ENCODE measurements at places on chromosomes 7 and 10. TPM values are rescaled to one million over a fixed set of nuclear protein-coding genes. Genes with fewer than 3 reads are reported as not detected.
A peak's percentile ranks its signal among the peaks of the same experiment; 100 is the strongest.

DNA sequence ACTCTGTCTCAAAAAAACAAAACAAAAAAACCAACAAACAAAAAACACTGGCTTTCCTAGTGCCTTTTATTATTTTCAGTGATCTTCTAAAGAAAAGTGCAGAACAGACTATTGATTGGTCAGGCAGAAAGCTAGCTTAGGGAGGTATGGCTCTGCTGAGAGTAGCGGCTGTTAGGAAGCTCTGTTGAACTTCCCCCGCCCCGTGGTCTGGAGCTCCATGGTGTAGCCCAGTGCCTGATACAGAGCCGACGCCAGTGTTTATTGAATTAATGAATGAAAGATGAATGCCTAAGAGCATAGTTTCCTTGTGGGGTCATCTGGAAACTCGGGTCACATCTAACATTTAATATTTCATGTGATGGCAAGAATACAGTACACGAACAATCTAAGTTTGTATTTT, 90.5 kb upstream of the ARMC3 start:
- no peaks in the 10 kb centered on the region for H3K36me3 ChIP-seq
- H3K27me3 ChIP-seq = no peaks in the 10 kb centered on the region
- no peak overlapping the region for H3K27ac ChIP-seq
- H3K4me3 ChIP-seq = no peak overlapping the region

DNA sequence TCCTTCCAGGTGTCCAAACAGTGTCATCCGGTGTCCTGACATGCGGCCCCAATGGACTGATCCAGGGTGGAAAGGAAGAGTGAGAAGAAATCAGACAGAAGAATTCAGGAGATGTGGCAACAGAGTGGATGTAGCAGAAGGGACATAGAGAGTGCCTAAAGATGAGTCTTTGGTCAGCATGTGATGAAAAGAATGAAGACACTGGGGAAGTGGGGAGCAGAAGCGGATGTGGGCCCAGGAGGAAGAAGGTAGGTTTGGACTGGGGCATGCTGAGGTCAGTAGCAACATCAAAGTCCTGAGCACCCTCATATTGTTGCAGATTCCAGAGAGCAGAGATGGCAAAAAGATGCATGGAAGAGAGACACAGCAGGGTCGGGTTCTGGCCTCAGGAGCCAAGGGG, 71.8 kb upstream of the STEAP1B start:
- H3K36me3 ChIP-seq = no peaks in the 10 kb centered on the region
- peaks cover 23% of the 10 kb centered on the region for H3K4me1 ChIP-seq
- no peak for DNase-seq
- no peak overlapping the region for H3K27ac ChIP-seq
- no peak overlapping the region for H3K4me3 ChIP-seq

- H3K4me3 ChIP-seq = no peak overlapping the region
- DNase-seq = no peak
- no peaks in the 10 kb centered on the region for H3K36me3 ChIP-seq
- no peak overlapping the region for H3K27ac ChIP-seq
- no peaks in the 10 kb centered on the region for H3K4me1 ChIP-seq
Measured at GRCh38 chr7:1675036-1675671, 5.1 kb downstream of the ELFN1 start.

DNA sequence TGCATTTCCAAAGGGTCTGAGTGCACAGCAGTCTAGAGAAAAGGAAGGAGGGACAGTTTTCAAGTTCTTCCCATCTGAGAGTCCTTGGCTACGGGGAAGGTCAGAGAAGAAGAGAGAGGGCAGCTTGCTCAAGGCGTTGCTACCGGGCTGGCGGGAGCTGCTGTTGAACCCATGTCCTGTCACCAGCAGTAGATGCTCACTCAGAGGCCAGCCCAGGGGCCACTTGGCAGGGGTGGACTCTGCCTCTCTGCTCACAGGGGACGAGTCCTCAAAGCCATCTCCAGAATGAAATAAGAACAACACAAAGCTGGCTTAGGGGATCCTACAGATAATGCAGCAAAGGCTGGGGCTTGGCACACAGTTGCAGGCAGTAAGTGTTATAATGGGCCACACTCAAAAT, 231.5 kb downstream of the TNS3 start:
- H3K27me3 ChIP-seq = no peaks in the 10 kb centered on the region
- H3K27ac ChIP-seq = no peak overlapping the region
- peaks cover 14% of the 10 kb centered on the region for H3K4me1 ChIP-seq
- H3K36me3 ChIP-seq = no peaks in the 10 kb centered on the region

DNA sequence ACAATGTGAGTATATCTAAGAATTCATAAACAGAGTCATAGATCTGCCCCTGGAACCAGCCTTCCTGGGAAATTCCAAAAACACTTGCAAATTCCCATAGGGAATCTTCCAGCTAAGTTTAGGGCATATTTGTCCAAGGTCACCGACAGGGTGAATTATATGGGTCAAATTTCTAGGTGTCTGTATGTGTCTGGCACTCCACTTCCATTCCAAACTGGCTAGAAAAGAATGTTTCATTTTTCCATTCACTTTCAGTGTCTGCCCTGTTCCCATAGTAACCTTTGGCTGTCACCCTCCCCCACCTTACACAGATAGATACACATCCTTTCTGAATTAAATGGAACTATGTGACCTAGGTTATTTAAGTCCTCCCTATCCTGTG, 230.9 kb downstream of the CREB5 start:
- no peak overlapping the region for H3K4me3 ChIP-seq
- DNase-seq = no peak
- no peaks in the 10 kb centered on the region for H3K27me3 ChIP-seq
- H3K36me3 ChIP-seq = no peaks in the 10 kb centered on the region

- H3K4me1 ChIP-seq = no peaks in the 10 kb centered on the region
- no peaks in the 10 kb centered on the region for H3K36me3 ChIP-seq
- DNase-seq = no peak
- H3K27ac ChIP-seq = peak overlapping the region; percentile 8
Measured at GRCh38 chr7:91045606-91046005, 218.6 kb upstream of the FZD1 start.

DNA sequence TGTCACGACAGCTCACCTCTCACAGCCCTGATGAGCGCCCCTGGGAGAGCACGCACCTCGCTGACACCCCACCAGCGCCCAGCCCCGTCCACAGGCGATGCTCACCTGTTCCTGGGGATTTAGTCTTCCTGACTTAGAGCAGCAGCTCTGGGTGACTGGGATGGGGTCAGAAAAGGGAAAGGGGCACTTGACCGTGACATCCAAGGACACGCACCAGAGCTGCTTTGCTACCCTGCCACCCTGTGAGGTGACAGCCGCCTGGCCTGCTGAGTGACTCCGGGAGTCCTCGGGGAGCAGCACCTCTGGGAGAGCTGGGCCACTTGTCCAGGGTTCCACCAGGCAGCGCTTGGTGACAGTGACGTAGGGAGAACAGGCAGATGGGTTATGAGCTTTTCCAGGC, 148.2 kb downstream of the PRKAG2 start:
- H3K27ac ChIP-seq = peak overlapping the region; percentile 63
- H3K36me3 ChIP-seq = no peaks in the 10 kb centered on the region
- H3K4me3 ChIP-seq = no peak overlapping the region

DNA sequence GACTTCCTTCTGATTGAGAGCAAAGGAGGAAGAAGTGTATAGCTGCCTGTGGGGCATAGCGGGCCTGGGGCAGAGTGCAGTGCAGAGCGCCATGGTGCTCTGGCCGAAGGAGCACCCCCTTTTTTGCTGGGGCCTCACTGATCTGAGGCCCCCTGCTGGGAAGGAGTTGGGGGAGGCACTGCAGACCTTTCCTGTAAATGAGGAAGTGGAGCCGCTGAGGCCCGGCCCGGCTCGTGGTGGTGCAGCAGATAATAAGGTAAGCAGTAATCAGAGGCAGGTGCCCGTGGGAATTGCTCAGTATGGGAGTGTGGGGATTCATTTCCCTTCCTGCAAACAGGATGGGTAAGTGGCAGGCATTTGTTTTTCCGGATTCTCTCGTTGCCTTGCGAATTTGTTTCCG, 373.7 kb upstream of the MKI67 start:
- no peak overlapping the region for H3K27ac ChIP-seq
- no peak overlapping the region for H3K4me3 ChIP-seq
- no peak for DNase-seq
- H3K36me3 ChIP-seq = no peaks in the 10 kb centered on the region
- no peaks in the 10 kb centered on the region for H3K4me1 ChIP-seq

GRCh38 chr7:113366122-113366521, 247.8 kb upstream of the SMIM30 start:
- H3K36me3 ChIP-seq = no peaks in the 10 kb centered on the region
- H3K4me3 ChIP-seq = no peak overlapping the region
- no peak for DNase-seq
- no peaks in the 10 kb centered on the region for H3K27me3 ChIP-seq
- no peaks in the 10 kb centered on the region for H3K4me1 ChIP-seq
- H3K27ac ChIP-seq = no peak overlapping the region

DNA sequence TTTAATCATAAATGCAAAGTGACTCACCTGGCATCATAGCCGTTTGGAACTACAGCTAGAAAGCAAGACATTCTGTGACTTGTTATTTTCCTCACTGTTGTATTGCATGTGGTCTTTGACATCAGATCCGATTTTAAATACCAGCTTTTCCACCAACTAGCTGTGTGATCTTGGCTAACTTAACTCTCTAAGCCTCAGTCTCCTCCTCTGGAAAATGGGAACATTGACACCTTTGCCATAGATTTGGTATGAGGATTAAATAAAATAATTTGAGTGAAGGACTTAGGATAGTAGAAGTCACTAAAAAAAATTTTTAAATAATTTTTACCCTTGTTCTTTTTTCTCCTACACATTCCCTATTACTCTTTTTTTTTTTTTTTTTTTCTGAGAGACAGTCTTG, 155.0 kb upstream of the TCF7L2 start:
- H3K27me3 ChIP-seq = no peaks in the 10 kb centered on the region
- H3K36me3 ChIP-seq = no peaks in the 10 kb centered on the region
- no peak overlapping the region for H3K27ac ChIP-seq

The AKR1E2 gene
- total RNA-seq = 16.5 TPM

The TBC1D12 gene
- 16.2 TPM for total RNA-seq

The PTPN20 gene
- 2.9 TPM for total RNA-seq

The PIK3CG gene
- 3.8 TPM for total RNA-seq

The PDE1C gene
- total RNA-seq = 14.7 TPM

The TMEM196 gene
- total RNA-seq = not detected

All from esophagus muscularis mucosa (tissue), 4 donors.